ENCODE measurements at places on chromosomes 3 and 15.

DNA sequence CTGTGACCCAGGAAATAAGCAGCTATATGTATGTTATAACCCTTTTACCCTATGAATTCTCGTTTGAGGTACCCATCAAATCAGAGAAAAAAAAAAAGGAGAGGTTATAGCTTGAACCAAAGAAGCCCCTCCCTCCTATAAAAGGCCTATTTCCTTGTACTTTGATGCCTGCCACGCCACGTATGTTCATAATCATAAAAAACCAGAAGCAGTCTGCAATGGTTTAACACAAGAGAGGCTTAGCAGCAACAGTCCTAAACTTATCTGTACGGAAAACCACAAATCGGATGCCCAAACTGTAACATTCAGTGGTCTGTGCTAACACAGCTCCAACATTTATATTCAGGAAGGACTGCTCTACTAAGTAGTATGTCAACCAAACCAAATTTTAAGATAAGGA is 21.2 kb downstream of the CCR8 start:
- DNase-seq = no peak

- no peak for DNase-seq
Measured at GRCh38 chr15:27134481-27134880, 163.5 kb downstream of the GABRG3 start.

- DNase-seq = no peak
Measured at GRCh38 chr3:10725067-10725466, 91.0 kb upstream of the SLC6A11 start.

DNA sequence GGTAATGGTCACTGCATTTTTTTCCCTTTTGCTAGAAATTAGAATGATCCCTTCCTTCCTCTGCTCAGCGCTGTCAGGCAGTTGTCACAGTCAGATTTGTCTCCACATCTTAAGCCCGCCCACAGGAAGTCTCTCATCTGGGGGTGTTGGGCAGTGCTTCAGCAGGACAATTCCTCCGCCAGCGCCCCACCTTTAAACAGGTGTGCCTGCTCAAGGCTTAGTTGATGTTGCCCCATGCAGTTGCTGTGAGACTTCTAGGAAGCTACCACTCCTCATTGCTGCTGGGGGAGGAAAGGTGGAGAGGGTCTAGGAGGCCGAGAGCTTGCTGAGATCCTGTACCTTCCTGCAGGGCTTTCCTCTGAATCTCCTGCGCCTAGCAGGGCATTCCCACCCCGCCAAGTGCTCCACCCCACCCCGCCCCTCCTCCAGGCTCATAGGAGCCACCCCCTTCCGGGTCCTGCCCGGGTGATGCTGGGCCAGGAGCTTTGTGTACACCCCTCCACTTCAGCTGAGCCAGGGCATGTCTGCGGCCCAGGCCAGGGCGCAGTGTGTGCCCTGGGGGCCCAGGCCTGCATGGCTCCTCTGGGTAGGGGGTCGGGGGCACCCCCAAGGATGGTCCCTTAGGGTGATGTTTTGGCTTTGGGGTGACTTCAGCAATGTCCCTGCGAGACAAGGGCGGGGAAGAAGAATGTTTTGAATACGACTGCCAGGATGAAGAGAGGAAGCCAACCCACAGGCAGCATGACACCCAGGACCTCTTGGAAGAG is 68.7 kb downstream of the TRAK1 start:
- no peak for DNase-seq

- no peak for DNase-seq
Measured at GRCh38 chr3:123299581-123299980, 97.8 kb downstream of the SEC22A start.

GRCh38 chr15:101322016-101322695 is 27.1 kb upstream of the SNRPA1 start:
- no peak for DNase-seq

- no peak for DNase-seq
Measured at GRCh38 chr3:170638988-170639387, 53.1 kb upstream of the SLC7A14 start.

DNA sequence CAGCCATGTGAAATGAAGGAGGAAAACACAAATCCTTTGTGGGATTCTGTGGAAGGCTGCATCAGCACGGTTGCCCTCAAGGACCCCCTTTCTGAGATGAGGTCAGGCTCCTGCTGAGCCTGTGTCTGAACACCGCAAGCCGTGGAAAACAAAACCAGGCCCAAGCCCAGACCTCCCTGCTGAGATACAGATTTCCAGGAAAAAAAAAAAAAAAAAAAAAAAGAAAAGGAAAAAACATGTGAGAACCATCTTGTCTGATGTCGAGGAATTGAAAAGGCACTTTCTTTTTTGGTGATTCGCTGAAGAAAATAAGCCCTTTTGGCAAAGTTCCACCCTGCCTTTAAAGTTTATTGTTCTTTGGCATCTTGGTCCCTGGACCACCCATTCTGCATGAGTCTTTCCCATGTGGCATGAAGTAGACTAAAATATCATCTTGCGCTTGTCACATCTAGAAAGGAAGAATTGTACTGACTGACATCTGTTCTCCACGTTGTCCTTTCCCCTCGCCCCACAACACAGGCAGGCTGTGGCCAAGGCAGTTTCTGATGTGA is 117.6 kb downstream of the CHST2 start:
- DNase-seq = no peak

GRCh38 chr3:44318891-44319311 is 19.7 kb upstream of the TCAIM start:
- DNase-seq = no peak

DNA sequence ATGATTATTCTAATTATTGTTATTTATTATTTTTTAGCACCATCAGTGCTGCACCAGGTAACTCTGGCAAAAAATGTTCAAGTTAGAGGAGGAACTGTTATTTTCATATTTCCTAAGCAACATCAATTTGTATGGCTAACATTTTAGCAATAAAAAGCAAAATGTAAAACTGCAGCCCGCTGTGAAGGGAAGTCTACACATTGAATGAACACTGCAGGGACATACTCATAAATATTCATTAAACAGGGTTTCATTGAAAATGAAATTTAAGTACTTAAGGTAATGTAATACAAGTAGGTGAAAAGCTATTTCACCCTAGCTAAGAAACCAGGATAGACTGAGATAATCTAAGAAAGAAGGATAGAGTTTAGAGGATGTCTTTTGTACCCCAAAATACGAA is 532.7 kb downstream of the NLGN1 start:
- DNase-seq = no peak

DNA sequence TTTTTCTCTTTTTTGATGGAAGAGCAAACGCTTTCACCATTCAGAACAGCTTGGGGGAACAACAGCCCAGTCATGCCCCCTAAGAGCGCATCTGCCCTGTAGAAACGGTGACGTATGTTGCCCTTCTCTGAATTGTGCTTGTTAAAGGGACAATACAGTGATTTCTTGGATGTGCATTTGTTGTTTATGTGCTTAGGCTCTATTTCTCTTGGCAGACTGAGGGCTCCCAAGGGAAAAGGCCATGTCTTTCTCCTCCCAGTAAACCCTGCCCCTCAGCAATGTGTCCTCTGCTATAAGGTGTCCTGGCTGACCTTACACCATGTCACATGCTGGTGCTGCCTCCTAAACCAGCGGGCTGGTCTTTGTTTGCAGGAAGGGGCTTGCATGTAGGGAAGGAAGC is 346.1 kb downstream of the EPHB1 start:
- DNase-seq = no peak

DNA sequence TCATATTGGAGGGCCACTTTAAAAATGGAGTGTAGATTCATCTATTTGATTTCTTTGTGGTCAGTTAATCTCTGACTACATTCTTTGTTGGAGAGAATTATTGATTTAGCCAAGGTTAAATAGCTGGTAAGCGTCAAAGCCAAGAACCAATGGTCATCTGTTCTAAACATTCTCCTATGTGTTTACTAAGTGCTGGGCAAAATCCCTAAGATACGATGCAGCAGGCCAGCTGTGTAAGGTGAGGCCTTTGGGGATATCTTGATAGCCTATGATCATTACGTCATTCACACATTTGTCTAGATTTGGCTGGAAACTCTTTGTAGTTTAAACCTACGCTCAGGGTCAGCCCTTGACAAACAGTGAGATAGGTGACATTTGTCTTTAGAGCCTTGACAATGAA is 236.2 kb downstream of the NR1D2 start:
- no peak for DNase-seq

GRCh38 chr3:178465260-178466180 is 70.7 kb upstream of the KCNMB2 start:
- DNase-seq = no peak

- DNase-seq = no peak
Measured at GRCh38 chr3:122795674-122796195, 866 bp downstream of the SLC49A4 start.

- DNase-seq = no peak
Measured at GRCh38 chr3:75631541-75631940, 32.6 kb upstream of the FRG2C start.

DNA sequence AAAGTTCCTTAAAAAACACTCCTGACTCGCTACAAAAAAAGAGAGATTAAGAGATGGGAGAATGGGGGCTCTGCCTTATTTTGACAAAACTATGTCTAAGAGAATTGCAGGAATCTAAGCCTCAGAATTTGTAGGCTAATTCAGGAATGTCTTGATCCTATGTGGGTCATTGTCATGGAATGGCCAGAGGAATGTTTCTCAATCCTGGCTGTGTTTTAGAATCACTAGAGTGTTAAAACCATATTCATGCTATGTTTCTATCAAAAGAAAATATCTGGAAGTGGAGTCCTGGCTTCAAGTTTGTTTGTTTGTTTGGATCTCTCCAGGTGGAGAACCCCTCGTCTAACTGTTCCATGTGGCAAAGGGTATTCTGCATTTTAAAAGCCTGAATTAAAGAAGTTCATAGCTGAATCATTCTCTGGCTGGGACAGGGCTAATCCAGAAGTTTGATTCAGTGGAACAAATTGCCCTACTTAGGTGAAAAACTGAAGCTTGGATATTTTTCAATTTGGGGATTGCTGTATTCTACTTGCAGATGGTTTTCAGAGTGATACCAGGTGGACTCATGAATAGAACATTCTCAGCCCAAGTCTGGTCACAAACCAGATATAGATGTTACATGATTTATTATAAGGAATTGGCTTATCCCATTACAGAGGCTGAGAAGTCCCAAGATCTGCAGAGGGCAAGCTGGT is 28.2 kb downstream of the GJD2 start:
- DNase-seq = no peak

GRCh38 chr15:70299931-70300869 is 202.5 kb upstream of the TLE3 start:
- DNase-seq = peak; percentile 57
